ENCODE measurements at places on chromosomes 5 and 9. TPM values are rescaled to one million over a fixed set of nuclear protein-coding genes. Genes with fewer than 3 reads are reported as not detected.

The GPX8 gene
- total RNA-seq, result 44.5 TPM

The SPATA6L gene
- 0.46 TPM for total RNA-seq

The MPDZ gene
- total RNA-seq, result 50.6 TPM

The SOX30 gene
- 0.07 TPM for total RNA-seq

The PCDHB7 gene
- 1.1 TPM for total RNA-seq

The PCDHGA6 gene
- 0.88 TPM for total RNA-seq

GRCh38 chr5:154351566-154351965 is 94.2 kb upstream of the SAP30L start:
- DNase-seq, result no peak

- DNase-seq, result no peak
Observed at GRCh38 chr5:17180864-17181723, 36.3 kb upstream of the BASP1 start.

DNA sequence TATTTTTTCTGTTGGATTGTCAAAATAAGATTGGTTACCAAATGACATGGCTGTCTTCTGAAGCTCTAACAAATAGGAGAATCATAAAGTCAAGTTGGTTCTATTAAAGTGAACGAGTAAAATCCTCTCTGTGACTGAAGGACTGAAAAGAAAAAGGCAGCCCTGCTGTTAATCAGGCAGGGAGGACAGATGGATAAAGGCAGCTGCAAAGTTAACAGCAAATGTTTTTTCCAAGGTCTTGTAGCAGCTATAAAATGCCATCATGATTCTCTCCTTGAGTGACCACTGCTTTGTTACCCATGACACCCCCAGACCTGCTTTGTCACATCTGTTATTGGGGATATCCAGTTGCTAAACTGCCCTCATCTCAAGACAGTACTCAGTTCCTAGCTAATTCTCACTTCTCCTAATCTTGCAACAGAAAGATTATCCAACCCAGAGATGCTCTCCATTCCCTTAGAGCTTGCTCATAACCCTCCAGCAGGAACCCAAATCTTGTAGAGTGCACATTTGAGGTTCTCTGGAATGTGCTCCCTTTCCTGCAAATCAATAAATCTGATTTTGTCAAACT is 89.7 kb upstream of the PARP8 start:
- no peak for DNase-seq

GRCh38 chr5:114686356-114686755 is 324.5 kb downstream of the KCNN2 start:
- DNase-seq, result no peak

DNA sequence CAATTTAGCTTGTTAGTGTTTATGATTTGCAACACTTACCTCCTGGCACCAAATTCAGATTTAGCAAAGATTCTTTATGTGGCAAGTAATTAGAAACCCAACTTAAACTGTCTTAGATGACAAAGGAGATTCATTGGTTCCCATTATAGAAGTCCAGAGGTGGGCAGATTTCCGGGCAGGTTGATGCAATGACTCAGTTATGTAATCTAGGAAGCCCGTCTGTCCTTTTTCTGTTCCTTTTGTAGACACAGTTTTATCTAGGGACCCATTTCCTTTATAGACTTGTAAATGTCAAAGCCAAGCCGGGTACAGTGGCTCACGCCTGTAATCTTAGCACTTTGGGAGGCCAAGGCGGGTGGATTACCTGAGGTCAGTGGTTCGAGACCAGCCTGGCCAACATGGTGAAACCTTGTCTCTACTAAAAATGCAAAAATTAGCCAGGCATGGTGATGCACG is 20.3 kb upstream of the ANKRD33B start:
- no peak for DNase-seq

GRCh38 chr5:133358271-133358670 is 254.1 kb downstream of the FSTL4 start:
- no peak for DNase-seq

GRCh38 chr5:25255128-25255527 is 610.4 kb upstream of the CDH10 start:
- no peak for DNase-seq

DNA sequence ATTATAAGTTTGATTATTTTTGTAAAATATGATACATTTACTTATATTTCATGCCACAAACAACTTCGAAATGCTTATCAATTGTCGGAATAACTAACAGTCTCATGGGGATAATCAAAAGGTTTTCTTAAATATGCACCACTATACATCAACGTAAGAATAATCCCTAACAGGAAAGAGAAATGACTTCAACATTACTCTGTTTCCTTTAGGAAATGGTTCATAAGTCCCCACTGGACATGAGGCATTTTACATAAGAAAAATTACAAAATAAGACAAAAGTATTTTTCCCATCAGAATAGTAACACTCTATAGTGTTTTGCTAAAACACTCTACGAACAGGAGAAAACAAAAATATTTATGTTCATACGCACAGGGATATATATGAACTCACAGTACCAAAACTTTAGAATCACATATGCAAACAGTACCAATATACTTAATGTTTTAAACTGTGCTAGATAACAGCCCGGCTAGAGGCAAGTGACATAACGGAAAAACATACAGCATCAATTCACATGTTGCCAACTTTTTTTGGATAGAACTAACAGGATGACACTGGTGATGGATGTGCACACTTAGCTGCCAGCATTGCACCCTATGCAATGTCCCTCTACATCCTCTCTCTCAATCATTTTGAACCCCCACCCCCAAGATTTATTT is 120.5 kb downstream of the NFIB start:
- peak; percentile 32 for DNase-seq

DNA sequence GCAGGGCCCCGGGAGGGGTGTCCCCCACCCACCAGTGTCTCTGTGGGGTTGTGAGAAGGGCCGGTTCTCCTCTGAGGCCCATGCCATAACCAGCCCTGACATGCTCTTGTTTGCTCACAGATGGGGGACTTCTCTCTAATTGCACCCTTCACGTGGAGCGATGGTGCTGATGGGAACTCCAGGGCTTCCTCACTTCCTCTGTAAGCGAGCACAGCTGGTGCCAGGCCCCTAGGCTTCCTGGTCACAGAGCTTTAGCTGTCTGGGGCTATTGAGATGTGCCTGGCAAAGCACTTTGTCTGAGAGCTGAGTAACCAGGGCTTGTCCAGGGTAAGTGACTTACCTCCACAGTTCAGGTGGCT is 36.4 kb downstream of the PHF2 start:
- no peak for DNase-seq

DNA sequence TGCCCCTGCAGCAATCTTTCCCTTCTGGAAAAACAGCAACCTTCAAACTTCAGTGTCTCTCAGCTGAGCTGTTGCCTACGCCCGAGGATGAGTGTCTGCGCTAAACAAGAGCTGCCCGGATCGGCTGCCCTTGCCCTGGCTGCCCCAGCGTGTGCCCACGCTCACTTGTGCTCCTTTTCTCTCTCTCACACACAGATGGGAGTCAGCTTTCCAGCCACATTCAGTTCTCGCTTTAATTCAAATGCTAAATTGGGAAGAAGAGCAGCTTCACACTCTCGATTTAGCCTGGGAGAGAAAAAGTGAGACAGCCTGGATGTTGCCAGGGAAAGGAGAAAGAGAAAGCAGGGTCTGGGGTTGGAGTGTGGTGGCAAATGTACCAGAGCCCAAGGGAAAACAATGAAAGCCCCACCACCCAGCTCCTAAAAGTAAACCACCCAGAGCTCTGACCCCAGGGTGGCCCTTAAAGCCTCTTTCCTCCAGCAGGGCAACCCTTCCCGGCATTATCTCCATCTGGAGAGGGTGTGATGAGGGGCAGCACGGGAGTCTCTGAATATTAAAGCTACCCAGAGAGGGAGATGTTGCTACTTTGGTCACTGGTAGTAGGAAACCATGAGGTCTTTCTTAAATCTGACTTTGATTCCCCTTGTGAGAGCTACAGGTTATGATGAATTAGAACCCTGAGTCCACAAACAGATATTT is 9.9 kb upstream of the EGR1 start:
- no peak for DNase-seq

- no peak for DNase-seq
Observed at GRCh38 chr5:83917261-83917908, 196.7 kb upstream of the HAPLN1 start.

GRCh38 chr5:180137401-180138213 is 66.0 kb upstream of the RNF130 start:
- DNase-seq, result no peak

- no peak for DNase-seq
Observed at GRCh38 chr5:178515776-178516503, 74.3 kb downstream of the COL23A1 start.

GRCh38 chr9:38033941-38034340 is 35.1 kb downstream of the SHB start:
- DNase-seq, result no peak

- peak; percentile 47 for DNase-seq
Observed at GRCh38 chr5:58241389-58241788, 218.5 kb downstream of the PLK2 start.

- DNase-seq, result no peak
Observed at GRCh38 chr5:149740866-149741459, 10.9 kb downstream of the PPARGC1B start.

GRCh38 chr5:1037671-1038416 is 29.2 kb downstream of the NKD2 start:
- no peak for DNase-seq

DNA sequence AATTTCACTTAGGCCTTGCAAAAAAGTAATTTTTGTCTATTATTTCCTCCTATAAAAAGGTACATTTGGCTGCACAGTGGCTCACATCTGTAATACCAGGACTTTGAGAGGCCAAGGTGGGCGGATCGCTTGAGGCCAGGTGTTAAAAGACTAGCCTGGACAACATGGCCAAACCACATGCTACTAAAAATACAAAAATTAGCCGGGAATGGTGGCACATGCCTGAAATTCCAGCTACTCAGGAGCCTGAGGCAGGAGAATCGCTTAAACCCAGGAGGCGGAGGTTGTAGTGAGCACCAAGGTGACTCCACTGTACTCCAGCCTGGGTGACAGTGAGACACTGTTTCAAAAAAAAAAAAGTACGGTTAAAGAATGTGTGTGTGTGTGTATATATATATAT is 15.7 kb downstream of the NUP155 start:
- no peak for DNase-seq

- no peak for DNase-seq
Observed at GRCh38 chr9:132200706-132201105, 38.8 kb downstream of the NTNG2 start.

- no peak for DNase-seq
Observed at GRCh38 chr9:13557746-13558145, 278.3 kb upstream of the MPDZ start.

GRCh38 chr9:13141629-13142028 is 137.9 kb downstream of the MPDZ start:
- no peak for DNase-seq

DNA sequence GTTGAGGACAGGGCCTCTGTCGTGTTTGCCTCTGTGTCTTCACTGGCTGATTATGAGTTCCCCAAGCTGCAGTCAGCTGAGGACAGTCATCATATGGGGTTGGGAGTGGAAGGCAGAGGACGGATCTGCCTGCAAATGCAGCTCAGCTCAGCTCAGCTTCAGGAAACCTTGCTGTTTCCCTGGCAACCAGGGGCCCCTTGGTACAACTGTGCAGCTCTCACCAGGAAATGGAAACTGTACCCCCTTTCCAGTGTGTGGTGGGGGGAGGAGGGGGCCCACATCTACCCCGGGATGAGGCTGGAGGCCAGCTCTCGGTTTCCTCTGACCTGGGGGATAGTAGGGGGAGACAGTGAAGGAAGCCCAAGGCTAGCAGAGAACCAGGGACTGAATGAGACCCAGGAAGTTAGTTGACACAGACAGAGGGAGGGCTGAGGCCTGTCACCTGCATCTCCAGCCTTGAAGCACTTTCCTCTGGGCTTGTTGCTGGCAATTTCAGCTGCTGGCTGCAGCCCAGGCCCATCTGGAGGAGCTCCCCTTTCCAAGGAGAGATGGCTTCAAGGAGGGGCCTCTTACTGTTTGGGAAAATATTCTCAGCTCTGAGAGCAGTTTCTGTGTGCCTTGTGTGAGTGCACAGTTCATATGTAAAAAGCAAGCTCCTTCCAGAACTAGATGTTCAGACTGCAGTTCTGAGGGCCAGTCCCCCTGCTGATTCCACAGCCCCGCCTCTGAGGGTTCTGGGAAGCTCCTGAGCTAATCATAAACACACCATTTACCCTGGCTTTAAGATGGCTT is 6.9 kb downstream of the ANXA6 start:
- DNase-seq, result peak; percentile 50

GRCh38 chr9:70315389-70315788 is 56.6 kb downstream of the SMC5 start:
- DNase-seq, result peak; percentile 12

DNA sequence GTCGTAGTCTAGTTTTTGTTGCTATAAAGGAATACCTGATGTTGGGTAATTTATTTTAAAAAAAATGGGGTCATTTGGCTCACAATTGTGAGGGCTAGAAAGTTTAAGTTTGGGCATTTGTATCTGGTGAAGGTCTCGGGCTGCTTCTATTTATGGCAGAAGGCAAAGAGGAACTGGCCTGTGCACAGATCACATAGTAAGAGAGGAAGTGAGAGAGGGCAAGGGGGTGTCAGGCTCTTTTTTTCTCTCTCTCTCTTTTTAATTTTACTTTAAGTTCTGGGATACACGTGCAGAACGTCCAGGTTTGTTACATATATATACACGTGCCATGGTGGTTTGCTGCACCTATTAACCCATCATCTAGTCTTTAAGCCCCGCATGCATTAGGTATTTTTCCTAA is 453.3 kb downstream of the DIRAS2 start:
- no peak for DNase-seq

DNA sequence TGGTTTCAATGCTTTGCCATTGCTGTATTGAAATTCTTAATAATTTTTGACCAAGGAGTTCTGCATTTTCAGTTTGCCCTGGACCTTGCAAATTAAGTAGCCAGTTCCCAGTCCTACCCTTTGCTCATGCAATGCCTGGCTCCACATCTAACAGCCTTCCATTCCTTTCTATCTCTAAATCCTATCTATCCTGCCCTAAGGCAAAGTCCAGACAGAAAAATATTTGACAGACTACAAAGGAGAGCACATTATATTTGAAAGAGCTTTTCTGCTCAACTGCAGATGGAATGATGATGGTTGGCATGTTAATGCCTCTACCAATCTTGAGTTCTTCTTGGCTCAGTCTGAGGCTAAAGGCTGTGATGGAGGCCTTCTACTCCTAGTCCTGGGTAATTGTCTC is 15.5 kb downstream of the SLC22A4 start:
- no peak for DNase-seq

GRCh38 chr5:111299831-111300432 is 75.7 kb downstream of the CAMK4 start:
- DNase-seq, result no peak

- DNase-seq, result no peak
Observed at GRCh38 chr9:38196714-38197113, 127.7 kb upstream of the SHB start.

DNA sequence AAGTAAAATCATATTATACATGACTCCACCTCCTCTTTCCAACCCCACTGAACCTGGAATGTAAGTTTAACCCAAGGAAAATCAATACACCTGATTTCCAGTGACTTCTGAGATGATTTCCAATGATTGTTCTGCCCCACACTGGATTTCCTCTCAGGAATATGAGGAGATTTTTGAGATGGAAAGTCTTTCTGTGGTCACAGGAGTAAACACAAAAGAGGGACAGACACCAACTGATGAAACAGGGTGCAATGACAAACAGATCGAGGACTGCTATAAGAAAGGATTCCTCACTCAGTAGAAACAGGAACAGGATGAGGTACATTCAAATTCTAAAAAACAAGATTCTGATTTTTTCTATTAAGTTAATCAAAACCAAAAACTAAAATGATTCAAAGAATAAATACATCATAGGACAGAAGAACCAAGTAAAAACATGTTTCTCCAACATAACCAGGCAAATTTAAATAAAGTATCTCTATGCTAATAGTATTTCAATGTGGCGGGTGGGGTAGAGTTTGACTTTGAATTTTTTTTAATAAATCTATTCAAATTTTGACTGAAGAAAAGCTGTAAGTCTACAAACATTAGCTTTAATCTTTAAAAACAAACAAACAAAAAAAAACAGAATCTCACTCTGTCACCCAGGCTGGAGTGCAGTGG is 42.1 kb downstream of the DTWD2 start:
- no peak for DNase-seq
